Activated naive CD8-positive, alpha-beta T cell treated with anti-CD3 and anti-CD28 coated beads for 36 hours (primary cell): ENCODE measurements at places on chromosomes 2 and 18.

DNA sequence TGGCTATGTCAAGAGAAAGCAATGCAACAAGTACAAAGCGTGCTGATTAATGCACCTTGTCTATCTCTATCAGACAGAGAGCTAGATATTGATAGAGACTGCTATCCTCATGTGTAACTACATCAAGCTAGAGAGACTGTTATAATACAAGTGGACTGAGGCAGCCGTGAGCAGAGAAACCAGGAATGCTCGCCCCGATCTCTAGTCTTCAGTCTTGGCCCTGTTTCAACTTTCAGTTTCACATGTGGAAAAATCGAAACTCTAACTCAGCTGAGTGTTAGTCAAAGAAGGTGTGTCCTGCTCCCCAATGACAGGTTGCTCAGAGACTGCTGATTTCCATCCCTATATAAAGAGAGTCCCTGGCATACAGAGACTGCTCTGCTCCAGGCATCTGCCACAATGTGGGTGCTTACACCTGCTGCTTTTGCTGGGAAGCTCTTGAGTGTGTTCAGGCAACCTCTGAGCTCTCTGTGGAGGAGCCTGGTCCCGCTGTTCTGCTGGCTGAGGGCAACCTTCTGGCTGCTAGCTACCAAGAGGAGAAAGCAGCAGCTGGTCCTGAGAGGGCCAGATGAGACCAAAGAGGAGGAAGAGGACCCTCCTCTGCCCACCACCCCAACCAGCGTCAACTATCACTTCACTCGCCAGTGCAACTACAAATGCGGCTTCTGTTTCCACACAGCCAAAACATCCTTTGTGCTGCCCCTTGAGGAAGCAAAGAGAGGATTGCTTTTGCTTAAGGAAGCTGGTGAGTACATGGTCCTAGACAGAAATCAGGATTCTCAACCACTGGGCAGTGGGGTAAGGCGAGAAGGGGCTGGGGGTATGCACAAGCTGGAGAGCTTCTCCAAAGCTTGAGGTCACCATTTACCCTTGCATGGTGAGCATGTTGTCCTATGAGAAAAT lies at the start of gene RSAD2:
Gene RSAD2 (plus strand): TSS at position 376 of the 903 bp plus-strand sequence. CDS start 24 bp downstream, at position 400.
- peak; percentile 37 for DNase-seq

DNA sequence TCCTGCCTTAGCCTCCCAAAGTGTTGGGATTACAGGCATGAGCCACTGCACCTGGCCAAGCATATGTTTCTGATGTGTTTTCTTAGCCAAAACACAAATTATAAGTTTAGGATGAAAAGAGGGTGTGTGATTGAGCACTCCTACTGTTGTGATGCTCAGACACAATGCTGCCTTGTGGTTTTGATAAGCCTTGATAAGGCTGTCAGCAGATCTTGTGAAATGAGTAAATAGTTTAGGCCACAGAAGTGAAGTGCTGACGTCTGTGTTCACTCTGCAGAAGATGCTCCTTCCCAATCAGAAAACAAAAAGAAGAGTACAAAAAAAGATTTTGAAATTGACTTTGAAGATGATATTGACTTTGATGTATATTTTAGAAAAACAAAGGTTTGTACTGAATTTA lies 24.3 kb downstream of the NCAPH start:
- DNase-seq: no peak

DNA sequence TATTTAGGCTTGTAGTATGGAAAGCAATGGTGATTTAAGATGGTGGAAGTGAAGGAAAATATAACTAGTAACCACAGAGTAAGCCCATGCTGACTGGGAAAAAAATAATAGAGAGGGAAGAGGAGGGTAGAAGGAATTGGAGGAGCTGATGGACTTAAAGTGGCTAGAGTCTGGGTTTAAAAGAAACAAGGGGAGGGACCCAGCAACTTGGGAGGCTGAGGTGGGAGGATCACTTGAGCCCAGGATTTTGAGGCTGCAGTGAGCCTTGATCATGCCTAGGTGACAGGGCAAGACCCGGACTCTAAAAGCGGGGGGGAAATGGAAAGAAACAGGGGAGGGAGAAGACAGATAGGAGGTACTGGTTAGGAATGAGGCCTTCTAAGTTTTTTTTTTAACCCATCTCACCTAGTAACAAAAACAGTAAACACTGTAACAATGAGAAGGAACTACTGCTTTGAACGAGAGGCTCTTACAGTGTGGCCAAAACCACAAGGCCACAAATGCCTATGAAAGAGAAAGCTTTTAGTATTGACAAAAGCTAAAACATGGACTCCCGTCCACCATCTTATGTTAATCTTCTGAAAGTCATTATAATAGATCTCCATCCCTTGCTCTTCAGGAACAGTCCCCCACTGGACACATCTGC lies 26.6 kb downstream of the METTL8 start:
- no peak for DNase-seq

DNA sequence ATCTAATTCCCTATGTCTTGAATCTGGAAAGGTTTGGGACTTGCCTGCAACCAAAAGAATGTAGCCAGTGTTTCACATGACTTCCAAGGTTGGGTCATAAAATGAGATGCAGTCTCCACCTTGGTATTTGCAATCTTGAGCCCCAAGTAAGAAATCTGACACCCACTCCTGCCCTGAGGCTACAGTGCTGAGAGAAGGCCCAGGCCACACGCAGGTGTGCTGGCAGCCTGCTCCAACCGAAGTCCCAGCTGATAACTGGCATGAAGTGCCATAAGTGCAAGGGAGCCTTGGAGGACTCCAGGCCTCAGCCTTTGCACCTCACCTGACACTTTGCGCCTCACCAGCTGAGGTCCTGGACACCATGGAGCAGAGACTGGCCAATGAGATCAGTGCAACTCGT lies 182.7 kb downstream of the ANAPC1 start:
- no peak for DNase-seq

- DNase-seq: peak; percentile 59
Observed at GRCh38 chr2:200765139-200765951, 46.4 kb upstream of the BZW1 start.

DNA sequence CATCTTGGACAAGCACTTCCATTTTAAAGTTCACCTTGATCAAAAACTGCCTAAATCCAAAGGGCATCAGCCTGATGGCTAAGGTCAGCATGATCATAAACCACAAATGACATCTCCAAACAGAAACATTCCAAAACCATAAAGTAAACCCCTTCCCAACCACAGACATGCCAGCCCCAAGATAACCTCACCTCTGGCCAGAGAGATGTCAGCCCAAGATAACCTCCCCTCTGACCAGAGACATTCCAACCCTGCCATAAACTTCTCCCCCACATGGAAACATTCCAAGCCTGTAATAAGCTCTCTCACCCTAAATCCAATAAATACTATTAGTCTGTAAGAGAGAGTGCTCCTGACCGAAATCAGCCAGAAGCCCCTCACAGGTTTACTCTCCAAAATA lies 18.6 kb upstream of the MARCO start:
- no peak for DNase-seq

- no peak for DNase-seq
Observed at GRCh38 chr2:55843994-55844345, 79.6 kb downstream of the EFEMP1 start.

- DNase-seq: peak; percentile 73
Observed at GRCh38 chr2:135004005-135004746, 43.1 kb downstream of the MAP3K19 start.

DNA sequence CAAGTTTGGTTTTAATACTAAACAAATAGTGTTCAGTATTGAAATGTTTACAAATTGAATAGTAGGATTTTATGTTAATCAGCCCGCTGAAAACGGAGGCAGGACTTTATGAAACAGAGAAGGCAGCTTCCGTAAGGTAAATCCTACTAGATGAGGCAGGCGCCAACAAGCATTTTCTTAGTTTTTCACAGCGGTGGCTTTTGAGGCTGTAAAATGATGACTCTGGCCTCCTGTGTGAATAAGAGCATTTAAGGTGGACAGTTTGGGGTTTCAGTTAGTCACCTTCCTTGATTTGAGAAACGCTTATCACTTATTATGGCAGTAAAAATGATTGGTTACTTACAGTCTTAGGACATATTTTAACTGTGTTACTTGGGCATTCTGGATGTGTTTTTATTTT lies 212.9 kb downstream of the PTGR3 start:
- DNase-seq: no peak

DNA sequence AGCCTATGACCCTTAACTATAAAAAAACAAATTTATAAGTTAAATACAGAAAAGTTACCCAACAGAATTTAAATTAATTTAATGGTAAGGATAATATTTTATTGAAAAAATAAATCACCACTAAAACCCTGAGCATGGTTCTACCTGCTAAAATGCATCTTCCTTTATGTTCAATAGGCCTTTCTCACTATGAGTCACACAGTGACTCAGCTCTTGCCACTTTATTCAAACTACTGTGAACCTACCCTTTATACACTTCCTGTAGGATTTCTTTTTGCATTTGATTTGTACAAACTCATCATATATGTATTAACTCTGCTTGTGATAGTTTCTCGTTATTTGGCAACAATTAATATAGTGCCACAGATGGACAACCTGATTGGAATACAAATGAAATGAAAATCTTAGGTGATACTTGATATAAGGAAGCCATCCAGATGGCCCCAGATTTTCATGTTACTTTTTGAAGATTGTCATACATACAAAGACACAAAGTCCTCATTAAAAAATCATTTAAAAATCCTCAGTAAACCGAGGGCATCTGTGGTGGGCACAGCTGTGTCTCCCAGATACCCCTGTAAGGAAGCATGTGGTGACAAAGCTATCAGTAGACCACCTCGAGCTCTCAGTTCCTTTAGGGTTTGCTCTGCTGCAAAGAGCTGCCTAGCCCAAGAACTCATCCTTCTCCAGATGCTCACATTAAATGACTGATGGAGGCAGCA lies 55.2 kb upstream of the COBLL1 start:
- DNase-seq: no peak
